ENCODE measurements at places on chromosomes 12 and 14. TPM values are rescaled to one million over a fixed set of nuclear protein-coding genes. Genes with fewer than 3 reads are reported as not detected.

GRCh38 chr12:78181544-78182162, 351.0 kb downstream of the NAV3 start:
- H3K4me1 ChIP-seq, result no peaks in the 10 kb centered on the region
- no peaks in the 10 kb centered on the region for H3K36me3 ChIP-seq
- H3K4me3 ChIP-seq, result no peak overlapping the region
- no peaks in the 10 kb centered on the region for H3K27me3 ChIP-seq

DNA sequence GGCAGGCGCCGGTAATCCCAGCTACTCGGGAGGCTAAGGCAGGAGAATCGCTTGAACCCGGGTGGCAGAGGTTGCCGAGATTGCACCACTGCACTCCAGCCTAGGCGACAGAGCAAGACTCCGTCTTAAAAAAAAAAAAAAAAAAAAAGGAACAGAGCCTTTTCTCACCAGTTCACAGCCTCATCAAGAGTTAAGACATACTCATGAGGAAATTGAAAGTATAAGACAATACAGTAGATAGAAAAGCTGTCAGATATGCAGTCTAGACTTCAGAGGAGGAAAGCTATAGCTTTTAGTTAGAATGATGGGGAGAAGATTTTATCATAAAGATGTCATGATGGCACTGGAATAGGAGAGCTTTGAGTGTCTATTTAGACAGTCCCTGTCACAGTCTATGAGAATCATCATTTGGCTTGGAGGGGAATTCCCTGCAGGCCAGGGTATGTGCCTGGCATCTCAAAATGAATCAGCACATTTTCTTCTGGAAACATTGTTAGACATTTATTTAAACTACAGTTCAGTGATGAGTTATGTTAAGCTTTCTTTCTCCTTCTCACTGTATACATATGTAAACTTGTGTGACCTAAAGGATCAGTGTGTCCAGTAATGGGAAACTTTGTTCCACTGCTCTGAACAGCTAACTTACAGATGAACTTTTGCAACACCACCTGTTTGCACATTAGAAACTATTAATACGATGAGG, 2.9 kb upstream of the RAB35 start:
- H3K27me3 ChIP-seq, result no peaks in the 10 kb centered on the region
- no peak for DNase-seq
- peaks cover 30% of the 10 kb centered on the region for H3K36me3 ChIP-seq
- peak overlapping the region; percentile 5 for H3K4me3 ChIP-seq
- peaks cover 77% of the 10 kb centered on the region for H3K4me1 ChIP-seq

GRCh38 chr12:47147739-47148138, 68.0 kb upstream of the AMIGO2 start:
- no peak for DNase-seq
- peaks cover 37% of the 10 kb centered on the region for H3K36me3 ChIP-seq
- H3K27ac ChIP-seq, result no peak overlapping the region
- peaks cover 16% of the 10 kb centered on the region for H3K4me1 ChIP-seq

Gene CLEC1A
- total RNA-seq, result not detected

Gene NGB
- total RNA-seq, result not detected
